Astrocyte of the spinal cord (primary cell): ENCODE measurements at places on chromosomes 13 and 19.
A peak's percentile ranks its signal among the peaks of the same experiment; 100 is the strongest.

DNA sequence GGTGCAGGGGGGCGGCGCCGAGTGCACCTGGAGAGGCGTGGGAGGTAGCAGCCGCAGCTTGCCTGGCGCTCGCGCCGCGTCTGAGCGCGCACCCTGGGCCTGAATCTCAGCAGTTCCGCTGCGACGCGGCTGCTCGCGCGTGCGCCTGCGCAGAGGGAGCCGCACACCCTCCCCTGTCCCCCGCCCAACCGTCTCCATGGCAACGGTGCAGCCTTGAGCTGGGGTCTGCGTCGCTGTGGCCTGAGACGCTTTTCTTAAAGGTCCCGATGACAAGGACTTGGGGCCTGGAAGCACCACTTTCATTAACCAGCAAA is at the start of gene PNMA8B:
PNMA8B (minus strand) TSS at position 82 of the 314 bp plus-strand sequence. CDS start 402 bp downstream, outside the sequence.
- peak; percentile 14 for DNase-seq

GRCh38 chr19:56912401-56913112 is 72.0 kb upstream of the PEG3 start:
- DNase-seq = no peak

- DNase-seq = no peak
These were observed 5.5 kb upstream of the ZFP36 start for GRCh38 chr19:39401070-39401548.

GRCh38 chr13:99012539-99012938 is 34.7 kb upstream of the DOCK9 start:
- DNase-seq = no peak

DNA sequence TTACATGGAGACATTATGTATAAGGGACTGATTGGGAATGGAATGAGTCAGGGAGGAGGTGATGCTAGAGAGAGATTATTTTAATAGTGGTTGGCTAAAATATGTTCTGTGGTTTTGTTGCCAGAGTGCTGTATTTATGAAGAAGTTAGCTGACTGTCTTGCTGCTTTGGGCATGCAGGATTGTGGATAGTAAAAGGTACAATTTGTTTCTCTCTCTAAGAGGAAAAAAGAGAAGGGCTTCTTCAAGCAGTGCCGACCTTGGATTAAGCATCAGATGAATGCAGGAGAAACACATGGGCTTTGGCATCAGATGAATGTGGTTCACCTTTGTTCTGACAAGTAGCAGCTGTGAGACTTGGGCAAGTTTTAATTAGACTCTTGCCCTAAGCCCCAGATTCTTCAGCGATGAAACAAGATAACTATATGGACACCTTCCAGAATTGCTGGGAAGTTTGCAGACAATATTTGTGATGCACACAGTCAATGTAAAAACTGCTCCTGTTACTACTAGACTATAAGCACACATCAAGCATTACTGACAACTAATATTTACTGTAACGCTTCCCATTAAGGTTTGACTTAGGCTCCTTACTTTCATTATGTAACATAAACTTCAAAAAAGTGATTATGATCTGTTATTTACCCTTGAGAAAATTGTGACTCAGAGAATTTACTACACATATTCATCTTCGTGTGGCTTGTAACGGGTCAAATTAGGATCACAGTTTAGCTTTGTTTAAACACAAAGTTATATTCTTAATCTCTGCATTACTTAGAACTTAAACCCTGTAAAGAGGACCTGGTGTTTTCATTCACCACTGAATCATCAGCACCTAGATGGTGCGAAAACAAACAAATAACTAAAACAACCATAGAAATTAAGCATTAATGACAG is 824.0 kb downstream of the PCDH9 start:
- DNase-seq = peak; percentile 86

GRCh38 chr13:110416131-110417025 is 109.3 kb downstream of the COL4A2 start:
- no peak for DNase-seq

DNA sequence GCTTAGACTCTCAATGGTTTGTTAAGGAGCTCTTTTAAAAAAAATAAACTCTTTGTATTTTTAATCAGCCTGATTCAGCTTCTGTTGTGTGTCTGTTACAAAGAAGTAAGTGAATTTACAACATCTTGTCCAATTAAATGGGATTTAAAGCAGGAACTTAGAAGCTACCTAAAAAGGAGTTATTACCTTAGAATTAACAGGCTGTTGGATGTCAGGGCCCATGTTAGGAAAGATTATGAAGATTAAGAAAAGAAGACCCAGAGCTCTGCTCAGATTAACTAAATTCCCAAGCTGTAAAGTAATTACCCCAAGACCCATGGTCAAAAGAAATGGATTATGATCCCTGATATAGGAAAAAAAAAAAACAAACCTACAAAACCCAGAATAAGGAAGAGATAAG is 44.1 kb upstream of the ZNF780A start:
- DNase-seq = no peak

- no peak for DNase-seq
These were observed 7.2 kb downstream of the ADGRE2 start for GRCh38 chr19:14770944-14771839.

- no peak for DNase-seq
These were observed 637.1 kb upstream of the PCDH9 start for GRCh38 chr13:67867206-67867605.

- DNase-seq = no peak
These were observed 3.8 kb upstream of the LTBP4 start for GRCh38 chr19:40597329-40597838.

DNA sequence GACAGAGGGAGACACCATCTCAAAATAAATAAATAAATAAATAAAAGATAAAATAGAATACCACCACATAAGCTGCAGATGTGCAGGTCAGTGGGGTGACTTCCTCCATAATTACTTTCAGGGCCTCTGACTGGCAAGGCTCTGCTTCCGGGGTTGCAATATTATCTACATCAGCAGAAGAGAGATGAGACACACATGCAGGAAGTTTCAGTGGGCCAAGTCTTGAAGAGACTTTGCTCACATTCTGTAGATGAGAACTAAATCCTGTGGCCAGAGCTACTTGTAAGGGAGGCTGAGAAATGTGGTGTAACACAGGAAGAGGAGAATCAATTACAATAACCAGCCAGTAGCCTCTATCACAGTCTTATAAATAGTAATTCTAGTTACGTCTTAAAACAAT is 89.9 kb upstream of the MAB21L1 start:
- DNase-seq = no peak

DNA sequence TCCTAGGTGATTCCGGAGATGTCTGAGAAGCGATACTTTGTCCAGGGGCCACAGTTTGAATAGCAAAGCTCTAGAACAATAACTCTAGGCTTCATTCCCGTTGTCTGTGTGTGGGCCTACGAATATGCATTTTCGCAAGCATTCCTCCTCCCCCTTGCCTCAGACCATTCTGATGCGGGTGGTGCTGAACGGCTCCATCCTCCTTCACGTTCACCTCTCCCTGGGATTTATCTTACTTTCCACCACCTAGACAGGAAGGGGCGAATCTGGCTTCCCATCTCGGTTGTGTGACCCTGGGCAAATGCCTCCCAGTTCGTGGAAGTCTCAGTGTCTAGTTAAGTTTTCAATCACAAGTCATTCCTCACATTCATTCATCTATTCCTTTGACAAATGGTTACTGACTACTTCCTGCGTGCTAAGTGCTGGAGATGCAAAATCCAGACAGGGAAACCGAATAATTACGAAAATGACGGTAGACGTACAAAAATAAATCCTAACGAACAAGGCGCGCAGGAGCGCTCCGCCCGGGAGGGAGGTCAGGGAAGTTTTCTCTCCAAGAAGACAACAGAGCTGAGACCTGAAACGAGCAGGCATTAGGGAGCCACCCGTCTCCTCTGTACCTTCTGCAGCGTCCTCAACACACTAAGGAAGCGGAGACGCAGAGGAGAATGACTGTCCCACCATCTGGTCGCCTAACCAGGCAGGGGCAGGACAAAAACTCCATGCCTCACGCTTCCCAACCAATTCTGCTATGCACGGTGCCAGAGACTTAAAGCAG is 1.3 kb upstream of the CNOT3 start:
- DNase-seq = no peak

DNA sequence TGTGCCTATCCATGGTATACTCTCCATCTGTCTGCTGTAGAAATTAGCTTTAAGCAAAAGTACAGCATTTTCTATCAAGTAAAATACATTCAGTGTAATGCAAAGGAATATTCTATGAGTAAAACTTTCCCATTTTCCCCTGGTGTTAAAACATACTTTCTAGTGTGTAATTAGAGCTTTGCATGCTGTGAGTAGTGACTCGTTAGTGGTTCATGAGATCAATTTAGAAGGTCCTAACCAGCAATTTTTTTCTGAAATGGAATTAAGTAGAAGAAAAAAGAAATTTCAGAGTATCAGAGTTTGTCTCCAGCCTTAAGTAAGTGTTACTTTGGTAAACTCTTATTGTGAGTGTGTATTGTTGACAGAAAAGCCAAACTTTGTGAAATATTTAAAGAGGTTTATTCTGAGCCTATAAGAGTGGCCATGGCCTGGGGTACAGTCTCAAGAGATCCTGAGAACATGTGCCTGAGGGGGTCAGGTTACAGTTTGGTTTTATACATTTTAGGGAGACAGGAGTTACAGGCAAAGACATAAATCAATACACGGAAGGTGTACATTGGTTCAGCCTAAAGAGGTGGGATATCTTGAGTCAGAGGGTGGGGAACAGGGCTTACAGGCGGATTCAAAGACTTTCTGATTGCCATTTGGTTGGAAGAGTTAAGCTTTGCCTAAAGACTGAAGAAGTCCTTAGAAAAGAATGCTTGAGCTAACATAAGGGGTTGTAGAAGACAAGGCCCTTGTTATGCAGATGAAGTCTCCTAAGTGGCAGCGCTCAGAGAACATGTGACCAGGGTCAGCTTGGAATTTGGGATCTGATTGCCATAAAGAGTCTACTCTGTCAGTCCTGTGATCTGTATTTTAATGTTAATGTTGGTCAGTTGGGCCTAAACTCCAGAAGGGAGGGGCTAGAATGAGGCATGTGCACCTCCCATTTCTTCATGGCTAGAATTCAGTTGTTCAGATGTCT is 25.5 kb downstream of the FAM187B start:
- DNase-seq = no peak
